ENCODE measurements at places on chromosomes 2 and 18.

GRCh38 chr2:127943186-127943585 is 57.4 kb upstream of the AMMECR1L start:
- no peak for DNase-seq

GRCh38 chr2:146207417-146207816 is 1637.4 kb upstream of the ACVR2A start:
- no peak for DNase-seq

DNA sequence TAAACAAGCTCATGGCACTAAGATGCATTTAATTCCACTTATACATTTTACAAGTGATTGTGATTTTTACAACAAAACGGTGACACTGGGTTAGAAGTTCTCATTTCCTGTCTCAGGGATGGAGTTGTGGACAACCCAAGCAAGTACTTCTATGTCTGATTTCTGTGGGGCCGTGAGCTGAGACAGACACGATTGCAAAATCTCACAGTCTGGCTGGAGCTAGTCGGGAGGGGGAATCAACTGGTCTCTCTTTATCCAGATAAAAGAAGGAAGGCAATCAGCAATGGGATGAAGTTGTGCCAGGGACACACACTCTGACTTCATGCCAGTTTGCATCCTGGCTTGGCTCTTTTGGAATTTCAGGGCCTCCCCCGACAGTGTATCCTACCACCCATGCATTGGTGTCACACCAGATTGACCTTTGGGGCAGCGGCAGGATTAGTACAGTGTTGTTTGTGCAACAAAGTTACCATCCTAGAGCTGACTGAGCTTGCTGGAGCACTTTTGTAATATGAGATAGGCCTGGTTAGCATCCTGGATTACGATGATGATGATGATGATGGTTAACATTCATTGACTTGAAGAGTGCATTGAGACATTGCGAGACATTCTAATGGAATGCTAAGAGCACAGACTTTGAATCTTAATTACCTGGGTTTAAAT is 98.8 kb downstream of the CTAGE1 start:
- no peak for DNase-seq

DNA sequence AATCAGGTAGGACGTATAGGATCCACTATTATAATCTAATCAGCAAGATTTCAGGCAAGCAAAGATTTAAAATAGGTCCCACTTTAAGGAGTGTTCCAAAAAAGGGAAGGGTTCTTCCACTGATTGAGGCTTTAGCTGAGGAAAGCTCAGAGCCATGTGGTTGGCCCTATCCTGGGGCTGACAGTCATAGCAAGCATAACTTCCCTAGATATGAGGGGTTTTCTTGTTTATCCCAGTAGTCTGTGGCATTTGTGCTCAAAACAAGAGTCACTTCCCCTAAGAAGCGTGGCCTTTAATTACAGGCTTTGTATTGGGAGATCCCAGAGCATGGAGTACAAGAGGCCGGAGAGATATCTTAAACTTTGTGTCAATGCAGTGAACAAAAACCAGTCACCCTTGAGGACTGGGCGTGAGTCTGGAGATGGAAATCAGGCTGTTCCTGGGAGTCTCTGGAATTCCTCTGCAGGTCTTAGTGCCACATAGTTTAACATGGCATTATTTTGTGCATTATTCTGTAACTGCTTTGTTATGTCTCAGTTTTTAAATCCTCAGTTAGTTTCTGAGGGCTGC is 136.9 kb upstream of the FBXO11 start:
- DNase-seq: no peak

DNA sequence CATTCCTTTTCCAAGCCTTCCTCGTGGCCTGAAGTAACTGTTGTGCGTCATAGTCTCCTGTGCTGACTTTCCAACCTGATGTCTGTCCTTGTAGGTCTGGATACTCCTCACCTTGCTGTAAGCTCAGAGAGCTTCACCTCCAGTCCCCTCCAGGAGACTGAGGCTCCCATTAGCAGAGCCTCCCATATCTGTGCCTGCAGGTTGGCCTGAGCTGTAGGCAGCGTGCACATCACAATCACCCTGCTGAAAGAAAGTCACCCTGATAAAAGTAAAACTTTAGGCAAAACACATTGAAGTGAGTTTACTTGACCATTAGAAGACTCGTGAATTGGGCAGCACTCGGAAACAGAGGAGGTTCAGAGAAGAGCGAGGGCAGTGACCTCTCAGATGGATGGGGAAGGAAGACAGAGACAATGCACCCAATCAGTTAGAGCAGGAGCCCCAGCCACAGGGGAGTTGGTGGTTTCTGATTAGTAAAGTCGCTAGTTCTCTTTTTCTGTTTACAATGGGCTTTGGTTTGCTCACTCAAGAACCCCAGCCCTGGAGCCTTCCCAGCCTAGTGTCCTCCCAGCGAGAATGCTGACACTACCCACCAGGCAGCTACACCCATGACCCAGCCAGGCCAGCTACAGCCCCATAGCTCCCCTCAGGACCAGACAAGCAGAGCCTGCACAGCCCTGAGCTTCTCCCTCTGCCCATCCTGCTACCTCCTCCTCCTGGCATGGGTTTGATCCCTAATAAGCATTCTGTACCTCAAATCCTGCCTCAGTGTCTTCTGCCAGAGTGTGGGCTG is 12.1 kb upstream of the TPO start:
- DNase-seq: no peak

Measured in NCI-H748 treated with DMSO at 0.1 percent for 48 hours (cell line).